Psoas muscle (tissue), 8 donors: ENCODE measurements at places on chromosomes 4 and X.
A peak's percentile ranks its signal among the peaks of the same experiment; 100 is the strongest.

DNA sequence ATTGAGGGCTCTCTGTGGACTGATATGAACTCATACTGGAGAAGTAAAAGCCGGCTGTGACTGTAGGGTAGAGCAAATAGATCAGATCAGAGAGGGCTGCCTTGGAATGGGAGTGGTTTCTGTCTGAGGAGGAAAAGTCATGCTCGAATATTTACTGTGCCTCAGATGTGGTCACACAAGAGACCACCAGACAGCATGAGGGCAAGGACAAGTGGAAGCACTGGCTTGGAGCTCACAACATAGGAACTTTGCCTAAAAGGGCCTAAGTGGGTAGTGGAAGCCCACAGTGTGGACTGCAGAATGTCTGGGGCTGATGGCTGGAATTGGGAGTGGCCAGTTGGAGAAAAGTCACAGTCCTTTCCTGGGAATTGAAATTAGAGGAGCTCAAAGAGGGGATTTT lies 19.8 kb downstream of the GLRB start:
- no peak for DNase-seq

GRCh38 chrX:4043951-4044350 lies 330.5 kb upstream of the PRKX start:
- no peak for DNase-seq

DNA sequence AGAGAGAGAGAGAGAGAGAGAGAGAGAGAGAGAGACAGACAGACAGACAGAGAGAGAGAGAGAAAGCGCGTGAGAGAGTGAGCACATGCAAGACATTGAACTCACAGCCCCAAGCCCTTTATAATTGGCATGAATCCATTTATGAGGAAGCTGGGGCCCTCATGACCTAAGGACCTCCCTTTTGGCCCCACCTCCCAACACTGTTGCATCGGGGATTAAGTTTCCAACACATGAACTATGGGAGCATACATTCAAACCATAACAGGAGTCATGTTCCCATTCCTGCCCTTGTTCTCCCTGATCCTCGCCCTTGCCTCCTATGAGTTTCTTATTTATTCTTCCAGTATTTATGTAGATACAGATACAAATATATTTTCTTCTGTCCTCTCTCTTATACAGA lies 269.8 kb upstream of the ARX start:
- DNase-seq, result no peak

DNA sequence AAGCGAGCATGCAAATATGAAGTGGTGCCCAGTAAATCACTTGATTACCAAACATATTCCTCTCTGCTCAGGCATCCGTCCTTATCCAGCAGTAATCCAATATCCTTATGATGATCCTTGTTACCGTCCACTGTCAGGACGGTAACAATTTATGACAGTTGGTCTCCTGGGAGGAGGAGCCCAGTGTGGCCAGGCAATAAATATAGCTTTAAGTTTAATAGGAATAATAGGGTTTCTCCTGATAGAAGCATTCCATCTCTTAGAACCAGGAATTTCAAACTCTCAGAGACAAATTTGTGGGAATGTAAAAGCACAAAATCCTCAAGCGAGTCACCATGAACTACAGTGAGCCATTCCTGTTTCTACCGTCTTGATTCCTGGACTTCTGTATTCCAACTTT lies 171.2 kb upstream of the IL15 start:
- DNase-seq, result no peak

DNA sequence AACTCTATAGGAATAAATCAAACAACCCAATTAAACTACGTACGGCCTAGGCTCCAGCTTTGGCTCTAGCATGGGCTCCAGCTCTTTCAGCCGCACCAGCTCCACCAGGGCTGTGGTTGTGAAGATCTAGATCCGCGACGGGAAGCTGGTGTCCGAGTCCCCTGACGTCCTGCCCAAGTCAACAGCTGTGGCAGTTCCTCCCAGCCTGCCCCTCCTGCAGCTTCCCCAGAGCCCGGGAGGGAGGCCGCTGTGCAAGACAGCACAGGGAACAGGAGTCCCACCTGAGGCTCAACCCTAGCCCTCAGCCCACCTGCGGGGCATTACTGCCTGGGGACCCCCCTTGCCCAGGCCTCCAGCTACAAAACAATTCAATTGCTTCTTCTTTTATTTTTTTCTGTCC lies 2680.3 kb downstream of the PCDH7 start:
- no peak for DNase-seq

- no peak for DNase-seq
Observed at GRCh38 chr4:38279650-38280322, 319.6 kb downstream of the PTTG2 start.

DNA sequence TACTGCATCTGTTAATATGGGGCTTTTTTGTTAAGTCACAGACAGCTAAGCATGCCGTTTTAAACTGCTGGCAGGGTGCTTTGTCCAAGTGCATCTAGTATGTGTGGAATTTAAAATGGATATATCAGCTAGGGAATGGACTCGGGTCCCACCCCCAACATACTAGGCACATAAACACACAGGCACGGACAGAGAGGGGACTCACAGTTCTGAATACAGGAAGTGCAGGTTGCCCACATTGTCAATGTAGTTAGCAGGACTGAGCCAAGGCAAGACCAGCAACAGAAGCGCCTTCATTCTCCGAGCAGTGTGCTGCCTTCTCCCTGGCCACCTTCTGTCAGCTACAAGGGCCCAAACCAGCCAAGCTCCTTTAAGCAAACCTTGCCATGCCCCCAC lies 33.6 kb downstream of the LNX1 start:
- DNase-seq, result no peak

GRCh38 chrX:151396042-151396824 lies 773 bp upstream of the VMA21 start:
- no peak for DNase-seq

GRCh38 chr4:67721770-67722597 lies 21.0 kb upstream of the UBA6 start:
- no peak for DNase-seq

GRCh38 chr4:155762334-155762733 lies 3.5 kb downstream of the GUCY1B1 start:
- DNase-seq, result no peak

DNA sequence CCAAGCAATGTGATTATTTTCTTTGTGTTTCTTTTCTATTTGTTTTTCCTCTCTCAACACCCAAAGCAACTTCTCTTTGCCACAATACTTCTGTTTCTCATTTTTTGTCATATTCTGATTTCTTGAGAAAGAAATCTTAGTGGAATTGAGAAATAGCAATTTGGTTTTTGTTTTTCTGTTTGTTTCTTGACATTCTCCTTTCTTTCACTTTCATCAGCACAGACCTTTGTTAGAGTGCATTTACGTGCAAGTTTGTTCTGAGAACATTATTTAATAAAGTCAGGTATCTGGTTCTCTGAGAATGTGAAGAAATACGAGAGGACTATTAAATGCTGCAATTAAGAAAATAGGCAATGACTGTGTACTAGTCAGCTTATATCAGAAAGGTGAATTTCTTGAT lies 608.1 kb upstream of the AADAT start:
- no peak for DNase-seq

GRCh38 chr4:2363056-2363721 lies 55.3 kb downstream of the ZFYVE28 start:
- peak; percentile 88 for DNase-seq

- DNase-seq, result no peak
Observed at GRCh38 chr4:111744847-111745246, 400.4 kb upstream of the FAM241A start.

DNA sequence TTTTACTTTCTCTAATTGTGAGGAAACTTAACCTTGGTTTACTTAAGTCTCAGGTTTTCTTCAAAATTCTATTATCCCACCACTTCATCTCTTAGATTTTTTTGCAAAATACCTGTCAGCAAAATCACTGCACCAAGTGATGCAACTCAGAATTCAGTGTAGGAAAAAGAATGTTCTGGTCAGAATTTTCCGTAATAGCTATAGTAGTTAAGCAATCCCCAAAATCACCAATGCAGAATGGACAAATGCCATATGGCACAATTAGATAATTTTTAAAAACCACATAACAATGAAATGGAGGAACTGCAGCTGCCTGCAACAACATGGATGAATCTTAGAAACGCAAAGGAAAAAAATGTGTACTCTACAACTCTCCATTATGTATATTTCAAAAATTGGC lies 373.1 kb downstream of the NAF1 start:
- no peak for DNase-seq

GRCh38 chr4:174521800-174522182 lies 497 bp downstream of the HPGD start:
- DNase-seq, result no peak

- DNase-seq, result no peak
Observed at GRCh38 chr4:1767770-1768366, 25.2 kb upstream of the FGFR3 start.

DNA sequence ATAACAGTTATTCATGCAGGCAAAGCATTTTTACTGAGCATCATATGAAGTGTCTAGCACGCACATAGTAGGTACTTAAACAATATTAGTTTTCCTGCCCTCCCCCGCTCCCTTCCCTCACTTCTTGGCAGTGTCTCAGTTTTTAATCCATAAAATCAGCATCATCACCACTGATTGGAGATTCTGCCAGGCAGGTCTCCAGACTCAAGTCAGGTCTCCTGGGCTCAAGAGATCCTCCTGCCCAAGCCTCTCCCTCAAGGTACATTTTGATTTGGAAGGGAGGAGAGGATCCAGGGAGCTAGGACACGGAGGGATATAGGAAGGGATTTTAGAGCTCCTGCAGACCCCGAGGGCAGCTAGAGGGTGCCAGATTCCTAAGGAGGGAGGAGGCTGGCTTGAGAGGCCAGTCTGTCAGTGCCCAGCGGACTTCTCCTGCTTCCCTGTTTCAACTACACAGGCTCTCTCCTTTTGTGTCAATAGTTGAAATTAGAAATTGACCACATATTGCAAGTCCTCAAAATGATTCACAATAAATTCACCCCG lies 4.4 kb upstream of the FAT1 start:
- no peak for DNase-seq

- no peak for DNase-seq
Observed at GRCh38 chrX:150119323-150119722, 181.0 kb upstream of the EOLA2 start.

GRCh38 chrX:153307276-153308178 lies 14.0 kb downstream of the PNMA6F start:
- no peak for DNase-seq

GRCh38 chr4:128366212-128366611 lies 78.6 kb upstream of the PGRMC2 start:
- no peak for DNase-seq
